Activated naive CD4-positive, alpha-beta T cell treated with anti-CD3 and anti-CD28 coated beads for 36 hours (primary cell): ENCODE measurements at places on chromosomes 6 and 20. TPM values are rescaled to one million over a fixed set of nuclear protein-coding genes. Genes with fewer than 3 reads are reported as not detected.

GRCh38 chr6:170290296-170291128, at the start of gene DLL1:
TSS of gene DLL1 (minus strand) at chr6:170291078. CDS start at chr6:170290139, 939 bp downstream.
- DNase-seq: peak; percentile 50
- H3K4me3 ChIP-seq: peak within 1 kb of the TSS; percentile 79
- H3K27me3 ChIP-seq: peaks cover 43% of the 10 kb centered on the region
- H3K27ac ChIP-seq: no peak within 1 kb of the TSS

DNA sequence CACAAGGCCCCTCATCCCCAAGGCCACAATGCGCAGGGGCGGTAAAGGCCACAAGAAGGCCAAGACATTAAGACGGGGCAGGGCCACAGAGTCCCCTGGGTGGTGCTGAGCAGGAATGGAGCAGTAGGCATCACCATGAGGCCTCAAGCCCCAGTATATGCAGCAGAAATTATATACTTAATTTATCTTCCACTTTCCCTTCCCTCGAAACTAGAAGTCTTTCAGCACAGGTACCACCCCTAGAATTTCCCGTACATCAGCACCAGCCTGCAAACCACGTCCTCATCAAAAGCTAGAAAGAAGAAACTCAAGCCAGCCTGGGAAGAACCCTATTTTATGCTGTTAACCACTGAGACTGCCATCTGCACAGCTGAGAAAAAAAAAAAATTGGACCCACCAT, 89.4 kb downstream of the PLG start:
- peak overlapping the region; percentile 25 for H3K27ac ChIP-seq
- H3K36me3 ChIP-seq: no peaks in the 10 kb centered on the region
- DNase-seq: no peak
- H3K4me3 ChIP-seq: no peak overlapping the region

DNA sequence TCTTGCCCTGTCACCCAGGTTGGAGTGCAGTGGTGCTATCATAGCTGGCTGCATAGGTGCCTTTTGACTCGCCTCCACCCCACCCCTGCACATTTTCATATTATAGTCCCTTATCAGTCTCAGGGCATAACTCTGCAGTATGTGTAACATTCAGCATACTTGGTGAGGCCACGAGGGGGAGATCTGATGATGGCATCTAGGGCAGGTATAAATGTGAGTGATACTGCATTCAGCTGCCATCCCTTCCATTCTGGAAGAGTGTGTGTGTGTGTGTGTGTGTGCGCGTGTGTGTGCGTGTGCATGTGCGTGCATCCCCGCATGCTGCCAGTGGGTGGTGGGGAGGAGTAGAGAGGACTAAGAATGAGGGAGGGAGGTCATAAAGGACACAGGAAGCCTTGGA, 81.4 kb downstream of the JARID2 start:
- peaks cover 88% of the 10 kb centered on the region for H3K4me1 ChIP-seq
- peak; percentile 79 for DNase-seq
- H3K27ac ChIP-seq: peak overlapping the region; percentile 85
- H3K4me3 ChIP-seq: no peak overlapping the region

The UQCC2 gene
- total RNA-seq: 199 TPM

The CLDN20 gene
- not detected for total RNA-seq

The RAET1G gene
- not detected for total RNA-seq

DNA sequence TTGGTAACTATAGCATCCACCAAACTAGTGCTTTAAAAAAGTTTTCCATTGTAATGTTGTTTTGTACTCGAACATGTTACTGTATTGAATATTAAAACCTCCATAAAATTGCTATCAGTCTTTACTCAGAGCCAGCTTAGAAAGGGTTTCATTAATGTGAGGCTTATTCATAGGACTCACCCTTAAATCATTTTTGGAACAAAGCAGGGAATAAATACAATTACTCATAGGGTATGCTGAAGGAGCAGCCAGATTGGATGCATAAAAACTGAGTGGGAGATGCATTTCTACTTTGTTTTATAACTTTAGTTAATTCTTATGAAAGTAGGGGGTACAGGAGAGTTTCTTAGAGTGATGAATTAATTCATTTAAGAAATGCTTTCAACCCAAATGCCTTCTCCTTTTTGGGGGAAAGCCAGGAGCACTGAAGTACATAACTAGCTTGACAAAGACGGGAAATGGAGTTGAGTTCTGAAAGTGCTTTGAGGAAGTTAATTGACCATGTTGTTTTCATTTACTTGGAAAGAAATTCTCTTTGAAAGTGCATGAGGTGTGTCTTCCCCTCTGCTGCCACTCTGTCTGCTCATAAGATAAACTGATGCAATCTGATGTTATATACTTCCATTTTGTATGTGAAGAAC, 90.3 kb downstream of the RNF144B start:
- H3K36me3 ChIP-seq: no peaks in the 10 kb centered on the region
- peaks cover 3% of the 10 kb centered on the region for H3K4me1 ChIP-seq
- peaks cover 4% of the 10 kb centered on the region for H3K27me3 ChIP-seq

The ALDH8A1 gene
- total RNA-seq: not detected

GRCh38 chr20:25623736-25624499, at the start of gene NANP:
TSS of gene NANP (minus strand) at chr20:25624014. CDS start at chr20:25623948, 66 bp downstream.
- H3K4me3 ChIP-seq: peak within 1 kb of the TSS; percentile 91
- peak; percentile 96 for DNase-seq
- H3K4me1 ChIP-seq: peaks cover 18% of the 10 kb centered on the region
- H3K27me3 ChIP-seq: no peaks in the 10 kb centered on the region

- no peak overlapping the region for H3K27ac ChIP-seq
- H3K36me3 ChIP-seq: no peaks in the 10 kb centered on the region
- no peaks in the 10 kb centered on the region for H3K4me1 ChIP-seq
- no peak for DNase-seq
Measured at GRCh38 chr6:123089226-123089625, 93.2 kb downstream of the CLVS2 start.
